ENCODE measurements at places on chromosomes 3 and 15.

DNA sequence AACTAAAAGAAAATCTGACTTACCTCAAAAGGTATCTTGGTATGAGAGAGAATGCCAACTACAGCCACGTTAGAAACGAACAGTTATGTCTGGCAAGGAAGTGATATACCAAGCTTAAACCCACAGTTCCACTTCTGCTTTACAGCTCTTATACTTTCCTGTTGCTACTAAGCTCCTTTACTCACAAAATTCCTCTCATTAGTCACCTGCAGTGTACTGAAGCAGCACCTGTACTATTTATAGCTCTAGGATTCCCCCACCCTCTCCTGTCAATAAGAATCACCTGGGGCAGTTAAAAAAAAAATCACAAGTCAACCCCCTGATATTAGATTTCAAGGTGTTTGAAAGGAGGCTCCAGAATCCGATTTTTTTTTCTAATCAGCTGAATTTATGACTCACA lies 2.9 kb upstream of the TMEM266 start:
- DNase-seq, result no peak

- DNase-seq, result no peak
Observed at GRCh38 chr15:85555875-85556617, 175.6 kb downstream of the AKAP13 start.

DNA sequence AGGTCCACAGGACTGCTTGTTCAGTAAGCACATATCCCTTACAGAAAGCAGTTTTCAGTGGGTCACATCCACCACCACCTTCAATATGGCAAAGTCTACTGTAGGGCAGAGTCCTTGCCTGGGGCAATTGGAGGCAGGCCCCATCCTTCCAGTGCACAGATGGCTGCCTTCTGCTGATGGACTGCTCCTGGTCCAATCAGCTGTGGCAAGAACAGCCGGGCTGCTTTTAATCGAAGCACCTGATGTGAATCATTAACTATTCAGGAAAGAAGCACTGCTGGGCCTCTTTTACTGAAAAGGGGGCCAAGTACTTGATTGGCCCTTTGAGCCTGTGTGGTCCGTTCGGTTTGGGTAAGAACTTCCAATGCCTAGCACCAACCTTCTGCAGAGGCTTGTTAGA lies 24.4 kb downstream of the LARS2 start:
- no peak for DNase-seq

DNA sequence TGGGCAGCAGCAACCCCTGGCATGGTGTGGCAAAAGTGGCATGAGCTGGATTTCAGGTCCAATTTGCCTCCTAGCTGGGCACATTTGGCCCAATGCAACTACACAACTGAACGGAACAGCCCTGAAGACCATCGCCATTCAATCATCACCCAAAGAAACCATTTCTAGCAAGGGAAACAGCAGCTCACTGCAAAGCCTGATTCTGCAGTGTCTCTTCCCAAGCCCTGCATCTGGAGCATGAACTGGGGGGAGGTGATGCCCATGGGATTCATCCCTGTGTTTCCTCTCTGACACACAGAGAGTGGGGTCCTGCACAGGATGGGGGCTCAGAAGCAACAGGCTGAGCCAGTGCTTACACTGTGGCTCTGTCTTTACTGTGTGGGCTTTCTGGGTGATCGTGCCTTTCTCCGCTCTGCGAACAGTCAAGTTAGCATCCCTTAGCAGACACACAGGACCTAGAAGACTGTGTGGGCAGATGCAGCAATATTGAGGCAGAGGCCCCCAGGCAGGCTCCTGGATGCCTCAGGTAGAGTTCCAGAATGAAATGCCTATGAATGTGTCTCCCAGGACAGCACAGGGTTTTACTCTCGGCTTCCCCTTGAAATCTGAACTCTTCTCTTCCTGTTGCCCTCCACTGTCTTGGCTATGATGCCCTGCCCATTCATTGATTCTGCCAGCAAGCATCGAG lies 91.1 kb upstream of the ALDH1A3 start:
- no peak for DNase-seq

DNA sequence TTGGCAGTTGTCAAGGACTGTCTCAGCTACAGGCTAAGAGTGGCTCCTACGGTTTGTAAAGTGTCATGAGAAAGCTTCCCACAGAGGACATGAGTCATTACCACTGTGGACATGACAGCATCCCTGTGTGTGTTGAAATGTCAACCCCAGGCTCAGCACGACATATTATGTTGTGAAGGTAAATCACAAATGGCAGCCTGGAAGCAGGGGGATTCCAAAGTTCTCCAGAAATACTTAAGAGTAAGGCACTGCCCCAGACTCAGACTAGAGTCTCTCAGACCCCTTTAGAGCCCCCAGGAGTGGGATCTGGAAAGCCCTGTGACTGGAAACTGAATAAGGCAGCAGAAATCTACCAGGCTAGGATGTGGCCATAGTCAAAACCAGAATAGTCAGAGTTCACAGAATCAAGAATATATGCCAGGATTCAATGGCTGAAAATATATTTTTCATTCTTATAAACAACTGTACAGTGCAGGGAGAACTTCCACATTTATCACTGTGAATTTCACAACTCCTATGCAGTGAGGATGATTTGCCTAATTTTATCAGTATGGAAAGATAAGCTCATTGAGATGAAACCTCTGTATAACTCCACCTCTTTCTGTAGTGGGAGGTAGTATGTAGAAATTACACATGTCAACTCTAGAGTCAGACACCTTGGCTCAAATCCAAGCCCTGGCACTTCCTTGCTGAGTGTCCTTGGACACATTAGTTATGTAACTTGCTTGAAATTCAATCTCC lies 237.1 kb upstream of the CFAP20DC start:
- DNase-seq, result peak; percentile 81
